Hypothalamus (tissue), 51 donors: ENCODE measurements at places on chromosomes 4 and X.

GRCh38 chr4:73970945-73971344, 10.9 kb downstream of the PF4 start:
- DNase-seq: no peak

DNA sequence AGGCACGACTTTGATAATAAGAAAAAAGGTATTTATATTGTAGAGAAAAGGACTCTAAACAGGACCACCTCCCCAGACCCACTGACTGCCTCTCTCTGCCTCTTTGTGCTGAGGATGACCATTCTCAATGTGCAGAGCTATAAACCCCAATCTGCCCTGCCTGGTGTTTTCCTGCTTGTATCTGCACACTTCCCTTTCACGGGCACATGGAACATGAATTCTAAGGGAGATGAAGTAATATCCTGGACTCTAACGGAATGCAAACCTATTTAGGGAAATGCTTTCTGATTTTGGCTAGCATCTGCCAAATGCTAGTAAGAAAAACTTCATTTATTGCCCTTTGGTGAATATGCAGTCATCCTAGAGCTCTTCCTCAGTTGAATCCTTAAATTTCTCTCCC, 2.4 kb downstream of the DIPK2B start:
- no peak for DNase-seq

- no peak for DNase-seq
Measured at GRCh38 chr4:84254537-84254936, 244.6 kb downstream of the NKX6-1 start.

DNA sequence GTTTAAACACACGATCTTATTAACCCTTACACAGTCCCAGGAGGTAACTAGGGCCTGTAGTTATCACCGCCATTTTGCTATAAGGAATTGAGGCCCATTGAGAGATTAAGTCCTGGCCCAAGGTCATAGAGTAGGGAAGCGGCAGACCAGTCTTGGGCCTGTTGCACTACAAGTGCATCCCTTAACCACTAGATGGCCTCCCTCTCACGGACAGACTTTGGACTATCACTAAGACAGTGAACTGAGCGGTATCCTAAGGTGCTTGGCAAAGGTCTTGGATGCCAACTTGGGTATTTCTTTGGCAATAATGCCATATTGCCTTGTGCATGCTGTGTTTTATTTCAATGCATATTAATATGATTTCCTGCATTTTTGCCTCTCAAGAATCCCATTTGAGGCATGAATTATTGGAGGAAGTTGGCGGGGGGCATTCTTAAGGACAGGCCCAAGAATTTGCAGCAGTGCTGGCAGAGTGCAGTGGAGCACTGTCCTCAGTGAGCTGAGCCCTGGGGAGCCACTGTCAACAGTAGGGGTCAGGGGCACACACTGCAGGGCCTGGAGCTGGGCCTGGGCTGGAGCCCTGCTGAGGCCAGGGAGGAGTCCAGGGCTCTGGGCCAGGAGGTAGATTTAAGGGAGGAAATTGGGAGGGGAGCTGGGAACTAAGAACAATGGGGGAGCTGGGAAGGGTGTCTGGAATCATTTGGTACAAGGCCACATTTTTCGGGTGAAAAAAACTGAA, 147.4 kb downstream of the SMIM20 start:
- no peak for DNase-seq

DNA sequence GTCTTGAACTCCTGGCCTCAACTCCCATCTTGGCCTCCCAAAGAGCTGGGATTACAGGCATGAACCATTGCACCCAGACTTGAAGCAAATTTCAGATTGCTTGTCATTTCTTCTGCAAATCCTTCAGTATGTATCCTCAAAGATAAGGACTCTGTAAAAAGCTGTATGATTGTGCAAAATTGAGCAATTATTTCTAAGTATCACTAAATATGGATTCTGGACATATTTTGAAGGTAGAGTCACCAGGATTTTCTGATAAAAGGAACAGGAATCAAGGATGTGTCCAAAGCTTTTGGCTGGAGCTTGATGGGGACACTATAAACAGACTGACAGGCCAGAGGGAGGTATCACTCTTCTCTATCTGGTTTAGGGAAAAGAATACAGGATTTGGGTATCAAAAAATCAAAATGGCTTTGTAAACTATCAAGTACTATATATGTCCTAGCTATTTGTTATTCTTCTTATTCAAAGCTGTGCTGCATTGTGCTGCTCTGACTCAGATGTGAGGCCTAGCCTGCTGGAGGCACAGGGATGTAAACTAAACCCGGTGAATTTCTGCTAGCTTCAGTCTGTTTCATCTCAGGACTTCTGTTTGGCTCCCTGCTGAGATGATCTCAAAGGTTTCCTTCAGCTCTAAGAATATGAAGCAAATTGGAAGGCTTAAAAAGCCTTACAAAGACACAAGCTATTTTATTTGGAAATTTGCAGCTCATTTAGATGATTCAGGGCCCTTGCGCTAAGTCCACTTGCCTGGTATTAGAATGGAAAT, 8.3 kb downstream of the RPS4X start:
- no peak for DNase-seq
